Effector CD8-positive, alpha-beta T cell (primary cell): ENCODE measurements at places on chromosomes 4 and X.

DNA sequence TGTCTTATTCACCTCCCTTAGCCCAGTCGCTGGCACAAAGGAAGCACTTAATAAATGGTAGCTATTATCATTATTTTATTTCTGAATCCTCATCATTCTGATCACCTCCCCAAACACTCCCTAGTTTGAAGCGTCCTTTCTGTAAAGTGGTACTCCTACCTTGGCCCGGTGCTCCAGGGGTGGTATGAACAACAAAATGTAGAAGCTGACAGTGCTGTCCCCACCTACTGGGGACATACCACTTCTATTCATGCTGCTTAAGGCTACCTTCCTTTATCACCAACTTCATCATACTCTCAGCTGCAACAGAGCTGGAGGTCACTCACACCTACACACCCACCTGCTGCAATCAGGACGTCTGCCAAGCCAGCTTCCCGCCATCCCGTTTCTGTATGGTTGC, 40.8 kb upstream of the APLN start:
- no peak for DNase-seq

- no peak for DNase-seq
Measured at GRCh38 chr4:15469402-15470127, at the start of gene CC2D2A. Gene CC2D2A, plus strand, starts transcription at chr4:15469882. Its CDS starts 6,051 bp downstream, at chr4:15475933.

DNA sequence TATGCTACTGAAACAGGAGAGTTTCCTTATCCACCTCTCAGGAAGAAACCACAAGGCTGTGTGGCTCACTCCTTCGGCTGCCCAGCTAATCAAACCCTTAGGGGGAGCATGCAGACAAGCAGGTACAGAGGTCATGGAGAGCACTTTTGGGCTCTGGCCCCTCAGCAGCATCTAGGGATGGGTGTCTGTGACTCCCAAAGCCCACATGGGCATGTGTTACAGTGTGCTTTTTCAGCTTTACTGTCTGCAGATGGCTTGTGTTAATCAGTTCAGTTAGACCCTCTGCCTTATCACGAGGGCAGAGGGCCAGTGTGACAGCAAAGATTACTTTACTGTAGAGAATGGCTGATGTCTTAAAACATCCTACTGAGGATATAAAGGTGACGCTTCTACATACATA, 447.4 kb downstream of the PCDH10 start:
- no peak for DNase-seq

DNA sequence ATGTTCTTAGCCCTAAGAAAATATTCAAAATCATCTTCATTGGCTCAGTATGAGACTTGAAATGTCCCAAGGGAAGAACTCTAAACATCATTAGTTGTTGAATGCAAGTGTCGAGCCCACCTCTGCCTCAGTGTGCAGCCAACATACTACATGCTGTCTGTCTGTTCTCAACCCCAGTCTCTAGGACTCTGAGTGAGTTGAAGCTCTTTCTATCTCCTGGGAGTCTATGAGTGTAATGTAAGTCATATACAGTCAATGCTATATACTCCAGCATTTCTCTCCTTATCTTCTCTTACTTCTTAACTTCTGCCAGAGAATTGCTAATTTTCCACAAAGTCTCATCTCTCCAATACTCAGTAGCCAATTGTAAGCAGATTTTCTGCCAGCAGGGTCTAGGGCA, 61.3 kb downstream of the SPATA18 start:
- no peak for DNase-seq

GRCh38 chr4:24795666-24796381, 451 bp downstream of the SOD3 start:
- DNase-seq = no peak

GRCh38 chrX:758917-759316, 128.3 kb downstream of the SHOX start:
- no peak for DNase-seq

GRCh38 chrX:94256396-94256795, 582.4 kb downstream of the FAM133A start:
- DNase-seq = no peak
